ENCODE measurements at places on chromosomes 7 and 10.

DNA sequence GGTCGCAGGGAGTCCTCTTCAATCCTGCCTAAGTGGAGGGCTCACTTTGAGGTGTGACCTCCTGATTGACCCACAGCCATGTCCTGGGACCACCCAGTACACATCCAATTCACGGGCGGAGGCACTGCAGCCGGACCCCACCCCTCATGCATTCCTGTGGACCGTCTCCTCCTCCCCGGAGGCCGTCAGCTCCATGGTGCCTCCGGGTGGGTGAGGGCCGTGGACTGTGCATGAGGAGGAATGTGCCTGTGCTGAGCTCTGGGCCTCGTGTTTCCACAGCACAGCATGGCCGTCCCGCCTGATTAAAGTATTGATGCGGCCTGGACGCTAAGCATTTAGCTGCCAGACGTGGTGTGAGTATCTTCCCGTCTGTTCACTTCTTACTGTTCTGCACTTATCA is 52.8 kb downstream of the CFAP46 start:
- no peak for DNase-seq

- no peak for DNase-seq
These were observed 13.1 kb upstream of the IMPDH1 start for GRCh38 chr7:128422842-128423241.

DNA sequence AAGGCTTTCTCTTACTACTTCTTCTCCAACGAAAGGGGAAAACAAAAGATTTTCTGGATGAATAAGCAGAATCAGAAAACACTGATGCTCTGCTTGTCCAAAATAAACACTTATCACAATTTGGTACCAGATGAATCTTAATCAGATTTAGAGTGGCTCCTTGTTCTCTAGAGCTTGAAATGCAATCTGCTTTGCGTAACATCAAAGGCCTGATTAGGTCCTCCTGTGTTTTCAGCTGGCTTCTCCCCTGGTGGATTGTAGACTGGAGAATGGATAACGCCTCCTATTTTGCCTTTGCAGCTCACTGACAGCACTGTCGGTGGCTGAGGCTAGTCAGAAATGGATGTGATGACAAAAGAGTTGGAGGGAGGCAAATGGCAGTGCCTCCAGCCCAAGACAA is 91.2 kb downstream of the FAM13C start:
- no peak for DNase-seq

GRCh38 chr7:92917230-92917629 is 80.9 kb upstream of the CDK6 start:
- DNase-seq, result no peak

DNA sequence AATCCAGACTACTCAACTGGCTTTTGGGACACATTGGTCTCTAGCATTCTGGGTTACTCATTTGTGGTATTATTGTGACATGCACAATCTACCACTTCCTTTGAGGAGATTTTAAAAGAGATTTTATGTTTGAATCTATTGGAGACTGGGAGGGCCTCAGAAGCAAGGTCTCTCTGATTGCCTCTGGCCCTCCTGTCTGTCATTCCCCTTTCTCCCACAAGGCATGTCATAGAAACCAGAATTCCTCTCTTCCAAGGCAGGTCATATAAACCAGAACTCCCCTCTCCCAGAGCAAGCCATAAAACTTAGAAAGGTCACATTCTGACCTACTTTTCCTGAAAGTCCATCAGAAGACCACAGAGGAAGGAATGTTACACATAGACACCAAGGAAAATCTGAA is 777.7 kb downstream of the PHTF2 start:
- no peak for DNase-seq

DNA sequence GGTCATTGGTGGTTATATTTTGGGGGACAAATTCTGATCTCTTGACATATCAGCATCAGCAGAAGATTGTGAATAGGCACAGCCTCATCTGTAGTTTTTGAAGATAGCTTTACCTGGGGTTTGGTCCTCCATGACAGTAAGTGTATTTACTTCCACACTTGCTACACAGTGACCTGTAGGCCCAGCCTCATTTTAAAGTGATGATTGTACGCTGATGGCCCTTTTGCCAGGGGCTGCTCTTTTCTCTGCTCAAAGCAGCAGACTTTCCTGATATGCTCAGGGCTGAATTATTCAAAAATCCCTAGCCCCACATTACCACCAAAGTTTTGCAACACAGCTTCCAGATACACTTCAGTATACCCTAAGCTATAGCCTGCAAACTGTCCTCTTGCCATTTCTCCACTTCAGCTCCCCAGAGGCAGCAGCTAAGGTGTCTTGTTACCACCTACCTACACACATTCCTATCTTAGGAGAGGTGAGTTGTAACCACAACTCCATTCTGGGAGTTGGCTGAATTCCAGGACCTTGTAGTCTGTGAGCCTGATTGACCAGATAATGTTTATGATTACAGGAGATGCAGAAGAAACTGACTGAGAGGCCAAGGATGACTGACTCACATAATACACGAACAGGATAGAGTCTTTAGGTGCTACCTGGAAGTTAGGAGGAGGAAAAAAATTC is 6.0 kb downstream of the ASB4 start:
- no peak for DNase-seq

GRCh38 chr10:34814913-34815184 is 247 bp downstream of the PARD3 start:
- DNase-seq, result no peak

DNA sequence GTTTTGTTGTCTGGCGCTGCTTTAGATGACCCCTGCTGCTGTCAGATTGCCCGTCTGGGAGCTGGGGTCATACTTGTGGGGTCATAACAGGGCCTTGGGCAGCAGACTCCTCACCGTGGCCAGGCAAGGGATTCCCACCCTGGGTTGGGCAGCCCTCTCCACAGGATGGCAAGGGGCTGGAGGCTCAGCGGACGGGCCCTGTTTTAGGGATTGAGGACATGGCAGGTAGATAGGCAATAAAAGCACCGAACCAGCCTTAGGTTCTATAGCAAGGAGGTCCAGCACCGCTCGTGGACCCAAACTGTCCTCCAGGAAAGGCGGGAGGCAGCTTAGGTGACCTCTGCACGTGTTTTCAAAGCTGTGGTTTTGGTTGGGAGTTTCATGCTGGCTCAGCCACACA is 60.0 kb downstream of the GRK5 start:
- DNase-seq, result no peak
